Stomach (tissue), 19 donors: ENCODE measurements at places on chromosomes 4 and X.

DNA sequence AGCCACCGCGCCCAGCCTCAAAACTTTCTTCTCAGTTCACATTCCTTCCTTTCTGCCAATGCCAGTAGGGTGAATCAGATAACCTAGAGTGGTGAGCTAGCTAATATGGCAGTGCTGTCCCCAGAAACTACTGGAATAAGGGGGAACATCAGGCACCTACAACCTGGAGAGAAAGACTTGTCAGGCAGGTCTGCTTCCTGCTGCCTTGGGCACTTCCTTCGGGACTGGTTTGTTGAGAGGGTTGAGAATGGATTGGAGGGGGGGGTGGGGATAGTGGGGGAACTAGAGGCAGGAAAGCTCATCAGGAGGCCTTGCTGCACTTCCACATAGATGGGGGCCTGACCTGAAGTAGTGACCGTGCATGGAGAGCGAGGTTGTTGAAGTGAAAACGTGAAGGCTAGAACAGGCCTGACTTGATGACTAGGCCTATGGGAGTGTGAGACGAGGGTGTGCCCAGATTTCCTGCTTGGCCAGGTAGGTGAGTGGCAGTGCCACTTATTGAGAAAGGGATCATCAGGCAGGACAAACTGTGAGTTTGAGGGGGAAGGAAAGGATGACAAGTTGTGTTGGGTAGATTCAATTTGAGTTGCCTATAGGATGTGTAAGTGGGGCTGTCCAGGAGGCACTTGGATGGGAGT is 33.4 kb downstream of the SLC25A5 start:
- no peak for DNase-seq

DNA sequence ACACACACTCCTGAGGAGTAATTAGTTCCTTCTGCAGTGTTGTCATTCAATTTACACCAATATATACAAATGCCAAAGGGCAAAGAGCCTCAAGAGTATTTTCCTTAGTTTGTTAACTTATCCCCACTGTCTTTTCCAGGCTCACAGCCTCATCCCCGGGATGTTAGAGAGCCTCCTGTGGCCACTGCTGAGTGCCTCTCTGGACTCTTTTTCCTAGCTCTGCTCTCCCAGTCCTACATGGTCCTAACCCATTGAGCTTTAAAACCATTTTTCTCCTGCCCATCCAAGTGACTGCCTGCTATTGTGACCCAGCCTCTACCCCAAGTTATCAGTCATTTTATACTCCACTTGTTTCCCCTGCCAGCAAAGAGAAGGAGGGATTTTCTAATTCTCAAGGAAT is 23.5 kb upstream of the TTC29 start:
- DNase-seq: no peak

DNA sequence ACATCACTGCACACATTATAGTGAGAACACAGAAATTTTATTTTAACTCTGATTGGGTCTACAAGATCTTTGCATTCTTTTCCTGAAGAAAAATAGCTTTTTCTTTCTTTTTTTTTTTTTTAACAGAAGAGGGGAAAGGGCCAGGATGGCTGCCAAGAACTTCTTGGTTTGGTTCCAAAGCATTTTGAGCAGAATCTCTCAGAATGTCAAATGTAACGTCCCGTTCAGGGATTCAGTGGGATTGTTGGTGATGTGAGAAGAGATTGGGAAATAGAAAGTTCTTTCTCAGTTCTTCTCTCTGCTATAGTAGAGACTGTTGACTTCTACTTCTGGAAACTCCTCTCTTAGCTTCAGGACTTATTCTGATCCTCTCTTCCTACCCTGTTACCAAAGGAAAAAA is 70.9 kb upstream of the CBR4 start:
- DNase-seq: no peak

GRCh38 chr4:173529477-173530325 is at the start of gene HAND2:
Gene HAND2, minus strand, starts transcription at chr4:173530229. Its CDS starts 940 bp downstream, at chr4:173529289.
- peak; percentile 94 for DNase-seq

DNA sequence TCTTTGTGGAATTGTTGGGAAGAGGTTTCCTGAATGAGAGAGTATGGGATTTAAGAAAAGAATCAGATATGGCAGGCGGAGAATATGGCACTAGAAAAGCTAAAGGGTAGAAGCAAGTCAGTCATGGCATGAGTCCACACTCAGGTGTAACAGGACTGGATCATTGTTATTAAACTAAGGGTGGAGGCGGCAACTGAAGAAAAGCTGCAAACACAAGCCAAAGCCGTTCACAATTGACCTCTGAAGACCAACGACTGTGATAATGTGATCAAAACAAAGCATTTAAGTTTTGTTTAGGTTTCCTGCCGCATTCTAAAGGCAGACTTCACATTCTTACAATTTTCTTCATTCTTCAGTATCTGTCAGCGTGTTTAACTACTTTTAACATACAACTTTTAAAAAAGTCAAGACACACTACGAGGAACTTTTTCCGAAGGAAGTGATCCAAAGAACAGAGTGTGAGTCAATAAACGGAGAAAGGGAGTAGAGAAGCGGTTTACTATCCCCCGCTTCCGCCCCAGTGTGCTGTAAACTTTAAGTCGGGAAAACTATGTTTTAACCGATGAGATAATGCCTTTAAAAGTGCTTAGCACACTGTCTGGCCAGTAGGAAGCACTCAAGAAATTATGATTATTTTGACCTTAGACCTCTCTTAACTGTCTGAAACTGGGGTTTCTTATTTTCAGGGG is 909 bp upstream of the SLAIN2 start:
- peak; percentile 80 for DNase-seq

DNA sequence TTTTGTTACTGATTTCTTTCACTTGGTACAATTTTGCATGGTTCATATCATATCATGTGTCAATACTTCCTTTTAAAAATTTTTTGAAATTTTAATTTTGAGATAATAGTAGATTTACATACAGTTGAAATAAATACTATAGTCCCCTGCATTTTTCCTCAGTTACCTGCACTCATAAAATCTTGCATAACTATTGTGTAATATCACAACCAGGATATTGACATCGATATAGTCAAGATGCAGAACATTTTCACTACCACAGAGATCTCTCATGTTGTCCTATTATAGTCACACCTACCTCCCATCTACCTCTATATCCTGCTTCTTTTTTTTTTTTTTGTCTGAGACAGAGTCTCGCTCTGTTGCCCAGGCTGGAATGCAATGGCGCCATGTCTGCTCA is 36.7 kb upstream of the MSN start:
- no peak for DNase-seq

DNA sequence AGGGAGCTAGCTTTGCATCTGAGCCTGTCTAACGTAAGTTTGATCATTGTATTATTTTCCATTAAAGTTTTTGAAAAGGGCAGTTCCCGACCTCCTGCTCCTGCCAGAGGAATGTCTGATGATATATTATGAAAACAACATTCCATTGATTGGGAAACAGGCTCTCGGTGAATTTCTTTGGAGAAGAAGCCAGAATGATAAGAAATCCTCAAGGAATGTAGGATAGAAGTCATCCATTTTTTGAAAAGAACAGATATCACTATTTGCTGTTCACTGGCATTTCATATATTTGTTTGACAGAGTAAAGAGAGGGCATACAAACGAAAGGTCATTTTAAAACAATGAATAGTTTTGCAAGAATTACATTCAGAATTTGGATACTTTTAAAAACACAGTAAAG is 781.0 kb upstream of the HTR2C start:
- DNase-seq: no peak

DNA sequence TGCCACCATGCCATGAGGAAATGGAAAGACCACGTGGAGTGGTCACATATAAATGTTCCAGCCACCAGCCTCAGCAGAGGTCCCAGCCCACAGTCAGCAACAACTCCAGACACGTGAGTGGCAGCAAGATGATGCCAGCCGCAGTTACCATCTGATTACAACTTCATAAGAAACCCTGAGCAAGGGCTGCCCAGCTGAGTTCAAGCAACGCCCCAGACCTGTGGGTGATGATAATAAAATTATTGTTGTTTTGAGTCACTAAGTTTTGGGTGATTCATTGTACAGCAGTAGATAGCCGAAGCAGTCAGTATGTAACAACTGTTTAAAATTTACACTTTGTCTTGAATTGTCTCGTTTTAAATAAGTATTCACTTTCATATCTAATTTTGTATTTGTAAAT is 5.8 kb upstream of the CCNG2 start:
- DNase-seq: no peak
